Stimulated activated CD4-positive, alpha-beta T cell treated with anti-CD3 and anti-CD28 coated beads, TNF-alpha, amount 100 ng/mL, for 1 hour (primary cell): ENCODE measurements at places on chromosomes 1 and 21.

DNA sequence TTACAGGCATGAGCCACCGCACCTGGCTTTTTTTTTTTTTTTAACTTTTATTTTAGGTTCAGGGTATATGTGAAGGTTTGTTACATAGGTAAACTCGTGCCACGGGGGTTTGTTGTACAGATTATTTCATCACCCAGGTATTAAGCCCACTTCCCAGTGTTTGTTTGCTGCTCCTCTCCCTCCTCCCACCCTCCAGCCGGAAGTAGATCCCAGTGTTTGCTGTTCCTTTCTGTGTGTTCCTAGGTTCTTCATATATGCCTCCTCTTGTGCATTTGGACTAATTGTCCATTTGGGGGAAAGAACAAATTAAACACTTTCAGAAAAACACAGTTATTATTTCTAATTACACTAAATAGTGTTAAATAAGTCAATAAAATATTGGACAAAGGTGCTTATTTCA lies 1.1 kb upstream of the SLC2A7 start:
- no peak for DNase-seq

GRCh38 chr1:30777904-30778153 lies 20.3 kb upstream of the LAPTM5 start:
- no peak for DNase-seq

DNA sequence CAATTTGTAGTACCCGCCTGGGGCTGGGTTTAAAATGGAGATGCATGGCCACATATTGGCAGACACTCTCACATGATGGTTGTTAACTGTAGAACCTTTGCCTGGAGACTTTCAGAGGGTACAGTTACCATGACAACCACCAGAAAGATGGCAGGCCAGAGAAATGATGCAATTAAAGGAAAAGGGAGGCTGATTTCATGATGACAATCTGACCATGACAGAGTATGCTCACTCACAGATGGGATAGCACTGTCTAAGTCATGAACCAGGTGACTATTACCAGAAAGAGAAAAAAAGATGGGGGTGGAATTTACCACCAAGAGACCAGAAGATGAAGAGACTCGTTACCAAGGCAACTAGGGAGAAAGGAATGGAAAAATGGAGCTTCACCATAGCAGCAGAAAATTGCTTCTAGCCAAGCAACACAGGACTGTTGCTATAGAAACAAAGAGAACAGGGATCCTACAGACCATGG lies 3.5 kb upstream of the TRIT1 start:
- DNase-seq = no peak

- DNase-seq = no peak
Measured at GRCh38 chr1:235397733-235398132, 30.5 kb downstream of the TBCE start.

GRCh38 chr1:229781453-229781852 lies 155.4 kb downstream of the URB2 start:
- no peak for DNase-seq

DNA sequence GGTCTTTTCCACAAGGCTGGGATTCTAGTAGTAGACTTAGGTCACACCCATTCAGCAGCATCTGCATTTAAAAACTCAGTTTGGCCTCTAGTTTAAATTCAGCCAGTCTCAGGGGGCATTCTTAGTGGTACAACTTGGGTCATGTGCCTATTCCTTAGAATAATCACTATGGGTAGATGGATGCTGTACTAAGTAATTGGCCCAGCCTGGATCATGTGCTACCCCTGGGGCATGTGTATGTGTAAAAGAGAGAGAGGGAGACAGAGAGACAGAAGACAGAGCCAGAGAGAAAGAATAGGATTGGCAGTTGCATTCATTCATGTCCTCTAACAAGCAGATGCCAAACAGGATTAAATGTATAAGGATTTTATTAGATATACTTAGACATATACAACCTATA lies 13.6 kb upstream of the SYT14 start:
- DNase-seq = no peak

DNA sequence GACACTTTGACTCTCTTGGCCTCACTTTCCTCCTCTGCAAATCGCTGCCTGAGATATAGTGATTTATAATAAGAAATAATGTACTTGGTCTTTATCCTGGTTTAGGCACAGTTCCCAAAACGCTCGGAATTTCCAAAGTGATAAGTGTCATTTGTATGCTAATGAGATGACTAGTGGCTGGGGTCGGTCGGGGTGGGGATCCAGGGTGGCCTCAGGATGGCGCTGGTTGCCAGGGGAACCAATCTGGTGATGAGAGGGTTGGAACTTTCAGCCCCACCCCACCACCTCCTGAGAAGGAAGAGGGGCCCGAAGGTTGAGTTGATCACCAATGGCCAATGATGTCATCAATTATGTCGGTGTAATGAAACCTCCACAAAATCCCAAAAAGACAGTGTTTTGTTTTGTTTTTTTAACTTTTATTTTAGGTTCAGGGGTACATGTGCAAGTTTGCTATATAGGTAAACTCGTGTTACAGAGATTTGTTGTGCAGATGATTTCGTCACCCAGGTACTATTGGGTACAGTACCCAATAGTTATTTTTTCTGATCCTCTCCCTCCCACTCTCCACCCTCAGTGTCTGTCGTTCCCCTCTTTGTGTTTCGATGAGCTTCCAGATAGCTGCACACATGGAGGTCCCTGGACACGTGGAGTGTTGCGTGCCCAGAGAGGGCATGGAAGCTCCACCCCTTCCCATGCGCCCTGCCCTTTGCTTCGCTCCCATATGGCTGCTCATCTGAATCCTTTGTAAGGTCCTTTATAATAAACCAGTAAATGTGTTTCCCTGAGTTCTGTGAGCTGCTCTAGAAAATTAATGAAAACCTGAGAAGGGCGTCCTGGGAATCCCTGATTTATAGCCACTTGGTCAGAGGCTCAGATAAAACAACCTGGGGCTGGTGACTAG lies 97.2 kb downstream of the KCNN3 start:
- DNase-seq = no peak

GRCh38 chr1:153483776-153484175 lies 23.3 kb upstream of the S100A7 start:
- no peak for DNase-seq
